ENCODE measurements at places on chromosomes 16 and 17.

DNA sequence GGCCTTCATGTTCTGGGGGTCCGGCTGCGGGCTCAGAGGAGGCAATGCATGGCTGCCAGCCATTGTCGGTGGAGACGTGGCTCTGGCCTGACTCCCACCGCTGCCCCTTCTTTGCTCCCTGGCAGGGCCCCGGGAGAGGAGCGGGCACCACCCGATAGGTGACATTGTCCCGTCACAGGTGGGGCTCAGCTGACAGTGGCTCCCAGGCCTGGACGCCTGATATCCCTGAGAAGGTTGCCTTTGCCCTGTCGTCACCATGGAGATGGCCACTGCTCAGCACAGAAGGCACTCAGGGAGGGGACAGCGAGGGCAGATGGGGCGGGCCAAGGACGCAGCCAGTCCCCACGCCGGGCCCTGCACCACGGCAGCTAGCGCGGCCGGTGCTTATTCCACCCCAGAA lies 42.6 kb downstream of the SOX8 start:
- no peak for DNase-seq

DNA sequence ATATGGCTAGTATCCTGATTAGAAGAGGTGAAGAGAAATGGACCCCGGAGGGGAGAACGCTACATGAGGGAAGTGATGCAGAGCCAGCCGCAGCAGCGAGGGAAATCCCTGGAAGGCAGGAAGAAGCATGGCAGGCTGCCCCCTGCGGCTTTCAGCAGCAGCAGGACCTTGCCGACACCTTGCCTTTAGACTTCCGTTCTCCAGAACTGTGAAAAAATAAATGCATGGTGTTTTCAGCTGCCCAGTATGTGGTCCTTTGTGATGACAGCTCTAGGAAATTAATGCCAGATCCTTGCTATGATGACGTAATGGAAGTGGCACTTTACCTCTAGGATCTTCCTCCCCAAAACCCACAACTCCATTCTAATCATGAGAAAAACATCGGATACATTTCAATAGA lies 9.7 kb upstream of the ZFP1 start:
- no peak for DNase-seq

- DNase-seq = no peak
These were observed 18.6 kb downstream of the CD7 start for GRCh38 chr17:82298538-82299421.

DNA sequence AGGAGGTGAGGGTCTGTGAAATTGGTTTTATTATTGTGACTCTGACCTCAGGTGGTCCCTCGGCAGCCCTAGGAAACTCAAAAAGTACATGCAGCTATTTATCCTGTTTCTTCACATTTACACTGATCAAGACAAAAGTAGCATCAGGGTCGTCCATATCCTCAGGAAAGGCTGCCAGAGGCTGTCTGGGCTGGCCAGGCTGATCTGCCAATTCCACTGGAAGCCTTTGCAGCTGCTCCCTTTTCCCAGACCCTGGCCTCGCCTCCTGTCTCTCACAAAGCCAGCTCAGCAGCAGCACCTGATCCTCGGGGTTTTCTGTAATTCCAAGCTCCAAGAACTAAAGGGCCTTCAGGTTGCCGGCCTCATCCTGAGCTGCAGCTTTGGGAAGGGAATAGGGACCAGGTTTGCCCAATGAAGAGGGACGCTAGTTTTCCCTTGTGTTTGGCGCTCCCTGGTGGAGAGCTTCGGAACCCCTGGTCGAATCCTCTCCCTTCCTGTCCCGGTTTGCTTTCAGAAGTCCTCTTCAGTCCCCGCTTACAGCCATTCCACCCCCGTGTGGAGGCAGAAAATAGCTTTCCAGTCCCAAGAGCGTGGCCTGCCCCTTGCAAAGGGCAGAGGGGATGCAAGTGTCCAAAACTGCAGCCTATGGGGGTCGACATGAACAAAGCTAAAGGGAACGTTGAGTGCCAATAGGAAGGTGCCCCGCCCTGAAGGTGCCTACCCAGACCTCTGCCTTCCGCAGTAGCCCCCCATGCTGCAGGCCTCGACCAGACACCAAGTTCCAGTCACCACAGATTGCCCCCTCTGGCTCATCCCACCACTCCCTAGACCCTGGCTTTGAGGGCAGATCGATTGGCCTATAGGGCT lies 13.4 kb downstream of the MFSD6L start:
- DNase-seq = peak; percentile 44

- DNase-seq = no peak
These were observed 103.3 kb downstream of the METRNL start for GRCh38 chr17:83182620-83183101.

DNA sequence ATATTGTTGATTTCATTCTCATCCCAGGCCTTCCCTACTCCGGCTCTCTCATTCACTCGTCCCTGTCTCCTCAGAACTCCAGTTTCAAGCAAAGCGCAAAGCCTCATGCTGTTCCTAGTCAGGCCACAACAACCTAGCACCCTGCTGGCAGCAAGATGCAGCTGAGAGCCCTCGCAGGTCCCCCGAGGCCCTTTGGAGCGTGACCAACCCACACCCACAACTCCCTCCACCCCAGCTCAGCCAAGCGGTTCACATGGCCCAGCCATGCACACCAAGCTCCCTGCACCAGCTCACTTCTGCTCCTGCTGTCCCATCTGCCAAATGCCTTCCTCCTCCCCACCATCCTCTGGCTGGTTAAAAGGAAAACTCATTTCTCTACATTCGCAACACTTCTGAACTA lies 195.8 kb downstream of the IRX5 start:
- DNase-seq = no peak

DNA sequence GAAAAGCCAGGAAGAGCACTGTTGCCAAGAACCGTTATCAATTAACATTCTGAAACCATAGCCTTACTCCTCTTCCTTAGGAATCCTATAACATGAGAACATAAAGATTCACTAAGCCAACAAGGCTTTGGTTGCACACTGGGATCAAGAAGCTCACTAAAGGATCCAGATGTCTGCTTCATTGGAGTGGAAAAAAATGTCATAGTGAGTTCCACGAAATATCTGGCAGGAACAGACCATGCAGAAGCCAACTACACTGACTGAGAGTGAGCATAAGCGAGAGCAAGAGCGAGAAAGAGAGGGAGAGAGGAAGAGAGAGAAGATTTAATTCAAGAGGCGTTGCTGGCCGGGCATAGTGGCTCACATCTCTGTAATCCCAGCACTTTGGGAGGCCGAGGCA lies 13.4 kb upstream of the MEIOC start:
- DNase-seq = no peak

DNA sequence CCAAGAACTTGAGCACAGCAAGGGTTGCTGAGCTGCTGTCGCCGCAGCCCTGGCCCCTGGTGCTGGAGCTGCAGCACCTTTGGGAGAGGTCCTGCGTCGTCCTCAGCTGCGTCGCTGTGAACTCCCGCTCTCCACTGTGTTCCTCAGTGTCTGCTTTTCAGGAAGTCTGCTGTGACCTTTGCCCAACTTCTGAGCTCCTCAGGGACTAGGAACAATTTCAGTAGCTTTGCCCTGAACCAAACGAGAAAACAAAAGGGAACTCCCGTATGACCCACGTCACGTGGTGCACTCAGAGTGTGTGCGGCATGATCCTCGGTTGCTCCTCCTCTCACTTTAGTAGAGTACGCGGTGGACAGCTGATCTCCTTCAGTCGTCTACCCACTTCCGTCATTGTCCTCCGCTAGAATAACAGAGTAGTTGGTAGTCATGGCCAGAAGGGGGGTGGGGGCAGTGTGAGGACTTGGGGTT lies 44.2 kb downstream of the WDR45B start:
- peak; percentile 79 for DNase-seq

DNA sequence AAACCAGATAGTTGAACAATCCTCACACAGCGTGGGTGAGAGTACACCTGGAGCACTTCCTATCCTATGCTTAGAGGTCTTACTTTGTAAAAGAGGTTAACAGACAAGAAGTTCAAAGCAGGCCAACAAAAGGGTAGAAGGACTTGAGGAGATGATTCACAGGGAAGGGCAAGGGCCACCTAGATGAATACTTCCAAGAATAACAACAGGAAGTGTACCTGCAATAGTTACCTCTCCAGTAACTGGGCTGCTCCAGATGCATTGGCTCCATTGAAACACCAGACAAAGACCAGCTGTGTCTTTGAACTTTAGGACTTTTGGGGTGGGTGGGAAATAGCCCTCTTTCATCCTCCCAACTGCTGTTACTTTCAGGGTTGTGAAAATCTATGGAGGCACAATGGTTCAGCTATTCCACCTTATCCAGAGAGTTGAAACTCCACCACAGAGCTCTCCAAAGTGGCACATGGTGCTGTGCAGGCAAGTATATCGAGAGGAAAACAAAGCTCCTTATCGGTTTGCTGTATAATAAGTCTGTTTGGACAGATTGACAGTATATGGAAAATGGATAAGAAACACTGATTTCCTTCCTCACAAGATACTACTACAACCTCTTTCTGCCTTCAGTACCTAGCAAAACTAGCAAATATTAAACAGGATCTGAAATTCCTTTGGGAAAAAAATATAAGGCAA lies 22.7 kb downstream of the RNF43 start:
- DNase-seq = no peak

GRCh38 chr17:78438271-78438691 lies 59.8 kb downstream of the PGS1 start:
- no peak for DNase-seq

- no peak for DNase-seq
These were observed 18.6 kb upstream of the NDRG4 start for GRCh38 chr16:58481226-58481869.

DNA sequence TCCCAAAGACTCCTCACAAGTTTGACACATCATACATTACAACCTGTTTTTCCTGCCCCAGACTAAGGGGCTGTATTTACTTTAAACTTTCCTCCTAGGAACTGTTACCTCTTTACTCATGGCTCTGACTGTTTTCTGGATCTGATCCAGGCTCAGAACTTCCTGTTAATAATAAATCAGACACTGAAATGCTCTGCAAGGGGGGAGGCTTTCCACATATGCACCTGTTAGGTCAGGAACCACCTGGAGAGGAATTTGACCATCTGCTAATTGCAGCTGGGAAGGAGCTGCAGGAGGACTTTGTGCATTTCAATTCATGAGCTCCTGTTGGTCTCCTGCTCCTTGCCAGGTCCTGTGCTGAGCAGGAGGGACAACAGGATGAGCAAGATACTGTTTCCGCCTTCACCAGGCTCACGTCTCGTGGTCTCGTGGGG lies 476.9 kb upstream of the CDH5 start:
- DNase-seq = no peak

DNA sequence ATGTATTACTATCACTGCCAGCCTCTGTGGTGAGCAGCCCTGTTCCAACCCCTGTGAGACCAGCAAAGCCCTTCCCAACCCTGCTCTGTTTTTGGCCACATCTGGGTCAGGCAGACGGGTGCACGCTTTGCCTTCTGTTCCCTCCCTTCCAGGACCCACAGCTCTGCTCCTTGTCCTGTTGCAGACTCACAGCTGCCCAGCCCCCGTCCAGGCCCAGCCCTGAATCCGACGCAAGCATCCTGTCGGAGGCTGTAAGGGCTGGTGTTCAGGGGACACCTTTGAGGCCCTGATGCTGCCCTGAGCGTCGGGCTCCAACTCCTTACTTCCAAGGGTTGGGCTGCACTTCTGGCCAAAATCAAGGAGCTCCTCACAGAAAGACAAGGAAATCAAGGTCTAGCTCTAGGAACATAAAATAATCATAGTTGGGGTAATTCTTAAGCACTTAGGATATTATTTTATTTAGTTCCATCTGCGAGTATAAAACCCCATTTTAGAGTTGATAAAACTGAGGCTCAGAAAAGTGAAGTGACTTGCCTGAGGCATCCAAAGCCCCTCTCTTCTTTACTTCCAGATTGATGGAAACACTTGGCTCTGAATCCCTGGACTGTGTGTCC lies 14.3 kb upstream of the SRCIN1 start:
- no peak for DNase-seq

DNA sequence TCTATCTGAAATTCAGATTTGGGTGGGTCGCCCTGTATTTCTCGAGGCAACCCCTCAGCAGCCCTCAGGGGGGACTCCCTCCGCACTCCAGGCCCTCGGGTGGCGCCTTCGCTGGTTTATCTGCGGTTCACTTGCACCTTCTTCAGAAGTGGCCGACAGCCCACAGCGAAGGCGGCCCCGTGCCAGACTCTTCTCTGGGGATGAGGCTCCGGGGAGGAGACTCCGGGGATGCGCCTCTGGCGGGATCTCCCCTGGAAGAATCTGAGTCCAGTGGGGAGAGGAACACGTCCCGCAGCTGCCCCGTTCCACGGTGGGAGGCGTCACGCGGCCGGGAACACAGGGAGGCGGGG lies 63.9 kb upstream of the DNAJA2 start:
- DNase-seq = no peak

DNA sequence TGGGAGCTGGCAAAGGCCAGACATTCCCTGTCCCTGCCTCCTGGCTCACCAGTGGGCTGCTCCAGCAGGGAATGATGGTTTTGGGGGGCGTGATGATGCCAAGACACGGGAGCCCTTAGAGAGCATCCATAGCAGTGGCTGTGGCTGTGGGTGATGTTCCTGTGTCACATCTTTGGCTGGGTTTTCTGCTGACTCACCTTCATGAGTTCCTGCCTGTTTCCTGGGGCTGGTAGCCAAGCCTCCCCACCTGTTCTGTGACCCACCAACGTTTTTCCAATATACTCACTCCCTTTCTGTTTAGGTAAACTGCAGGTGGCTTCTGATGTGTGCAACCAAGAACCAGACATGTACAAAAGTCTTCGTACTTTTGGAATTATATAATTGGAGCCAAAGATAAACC lies 16.5 kb upstream of the NF1 start:
- DNase-seq = no peak

GRCh38 chr17:8005357-8005756 lies 2.9 kb downstream of the GUCY2D start:
- no peak for DNase-seq

GRCh38 chr17:12800855-12801365 lies 11.6 kb downstream of the ARHGAP44 start:
- no peak for DNase-seq

GRCh38 chr17:30924341-30924740 lies 2.6 kb downstream of the ADAP2 start:
- DNase-seq = no peak

- peak; percentile 50 for DNase-seq
These were observed 963 bp upstream of the APRT start for GRCh38 chr16:88812513-88813268.

DNA sequence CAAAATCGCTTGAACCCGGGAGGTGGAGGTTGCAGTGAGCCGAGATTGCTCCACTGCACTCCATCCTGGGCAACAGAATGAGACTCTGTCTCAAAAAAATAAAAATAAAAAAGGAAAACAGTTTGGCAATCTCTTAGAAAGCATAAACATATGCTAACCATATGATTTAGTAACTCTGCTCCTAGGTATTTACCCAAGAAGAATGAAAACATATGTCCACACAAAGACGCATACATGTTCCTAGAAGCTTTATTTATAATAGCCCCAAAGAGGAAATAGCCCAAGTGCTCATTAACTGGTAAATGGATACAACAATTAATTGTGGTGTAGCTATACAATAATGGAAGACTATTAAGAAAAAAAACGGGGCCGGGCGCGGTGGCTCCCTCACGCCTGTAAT lies 18.5 kb upstream of the CDH1 start:
- no peak for DNase-seq

DNA sequence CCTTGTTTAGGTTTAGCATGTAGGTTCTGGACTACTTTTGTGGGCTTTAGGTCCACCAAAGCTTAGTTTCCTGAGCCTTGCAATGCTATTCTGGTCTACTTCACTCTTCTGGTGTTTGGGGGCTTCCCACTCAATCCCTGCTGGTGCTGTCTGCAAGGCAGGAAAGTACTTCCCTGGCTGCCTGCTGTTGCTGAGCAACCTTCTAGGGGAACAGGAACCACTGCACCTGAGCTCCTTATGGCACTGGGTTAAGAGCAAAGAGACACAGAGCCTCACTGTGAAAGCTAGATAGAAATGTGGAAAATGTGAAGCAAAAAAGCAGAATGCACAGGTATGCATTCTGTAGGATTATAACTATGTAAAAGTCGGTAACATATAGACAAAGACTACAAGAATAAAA lies 17.0 kb downstream of the MPO start:
- no peak for DNase-seq
